Natural killer cell treated with Interleukin-12 subunit alpha and Interleukin-12 subunit beta and Interleukin-15 and Interleukin-18, amount 100 ng/mL, for 72 hours (primary cell): ENCODE measurements at places on chromosomes 1 and 21. TPM values are rescaled to one million over a fixed set of nuclear protein-coding genes. Genes with fewer than 3 reads are reported as not detected.

- no peak for DNase-seq
These were observed 28.3 kb downstream of the CFH start for GRCh38 chr1:196680107-196680506.

DNA sequence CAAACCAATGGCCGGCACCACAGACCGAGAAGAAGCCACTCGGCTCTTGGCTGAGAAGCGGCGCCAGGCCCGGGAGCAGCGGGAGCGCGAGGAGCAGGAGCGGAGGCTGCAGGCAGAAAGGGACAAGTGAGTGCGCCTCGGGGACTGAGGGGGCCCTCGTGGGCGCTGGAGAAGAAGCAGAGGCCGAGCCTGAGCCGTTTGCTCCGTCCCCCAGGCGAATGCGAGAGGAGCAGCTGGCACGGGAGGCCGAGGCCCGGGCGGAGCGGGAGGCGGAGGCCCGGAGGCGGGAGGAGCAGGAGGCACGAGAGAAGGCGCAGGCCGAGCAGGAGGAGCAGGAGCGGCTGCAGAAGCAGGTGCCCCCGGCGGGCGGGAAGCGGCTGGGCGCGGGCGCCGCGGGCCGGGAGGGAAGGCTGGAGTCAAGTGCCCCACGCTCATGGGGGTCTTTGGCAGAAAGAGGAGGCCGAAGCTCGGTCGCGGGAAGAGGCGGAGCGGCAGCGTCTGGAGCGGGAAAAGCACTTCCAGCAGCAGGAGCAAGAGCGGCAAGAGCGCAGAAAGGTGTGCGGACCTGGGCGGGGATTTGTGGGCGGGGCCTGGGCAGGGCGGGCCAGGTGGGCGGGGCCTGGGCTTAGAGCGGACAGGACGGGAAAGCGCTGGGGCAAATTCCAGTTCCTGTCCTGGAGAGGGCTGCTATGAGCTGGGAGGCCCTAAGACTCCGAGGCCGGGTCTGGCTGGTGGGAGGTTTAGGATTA lies 22.7 kb downstream of the MAP7D1 start:
- DNase-seq, result no peak

EGLN1 gene
- total RNA-seq, result 25.9 TPM

SLC9C2 gene
- total RNA-seq, result not detected

GRCh38 chr1:41864471-41865040 lies 54.2 kb downstream of the HIVEP3 start:
- no peak for DNase-seq
